ENCODE measurements at places on chromosomes 2 and 18.

DNA sequence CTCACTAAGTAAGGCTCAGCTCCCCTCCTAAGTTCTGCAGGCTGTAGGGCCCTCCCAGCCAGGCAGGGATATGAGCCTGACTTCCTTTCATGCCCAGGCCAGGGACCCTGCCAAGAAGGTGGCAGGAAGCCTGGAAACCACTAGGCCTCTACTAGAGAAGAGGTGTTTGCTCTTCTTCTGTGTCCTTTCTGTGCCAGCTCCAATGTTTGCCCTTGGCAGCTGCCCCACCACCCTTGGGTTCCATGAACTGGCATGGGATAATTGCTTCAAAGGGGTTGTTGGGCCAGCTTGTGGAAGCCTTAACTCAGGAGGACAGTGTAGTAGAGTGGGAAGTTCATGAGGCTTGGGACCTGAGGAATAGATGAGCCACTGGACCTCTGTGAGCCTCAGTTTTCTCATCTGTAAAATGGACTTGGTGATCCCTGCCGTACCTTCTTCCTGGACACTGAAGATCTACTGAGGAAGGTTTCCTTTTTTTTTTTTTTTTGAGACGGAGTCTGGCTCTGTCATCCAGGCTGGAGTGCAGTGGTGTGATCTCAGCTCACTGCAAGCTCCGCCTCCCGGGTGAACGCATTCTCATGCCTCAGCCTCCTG is 3.9 kb downstream of the SLC35F6 start:
- DNase-seq = no peak

GRCh38 chr2:100393362-100393761 is 24.1 kb downstream of the CHST10 start:
- no peak for DNase-seq

DNA sequence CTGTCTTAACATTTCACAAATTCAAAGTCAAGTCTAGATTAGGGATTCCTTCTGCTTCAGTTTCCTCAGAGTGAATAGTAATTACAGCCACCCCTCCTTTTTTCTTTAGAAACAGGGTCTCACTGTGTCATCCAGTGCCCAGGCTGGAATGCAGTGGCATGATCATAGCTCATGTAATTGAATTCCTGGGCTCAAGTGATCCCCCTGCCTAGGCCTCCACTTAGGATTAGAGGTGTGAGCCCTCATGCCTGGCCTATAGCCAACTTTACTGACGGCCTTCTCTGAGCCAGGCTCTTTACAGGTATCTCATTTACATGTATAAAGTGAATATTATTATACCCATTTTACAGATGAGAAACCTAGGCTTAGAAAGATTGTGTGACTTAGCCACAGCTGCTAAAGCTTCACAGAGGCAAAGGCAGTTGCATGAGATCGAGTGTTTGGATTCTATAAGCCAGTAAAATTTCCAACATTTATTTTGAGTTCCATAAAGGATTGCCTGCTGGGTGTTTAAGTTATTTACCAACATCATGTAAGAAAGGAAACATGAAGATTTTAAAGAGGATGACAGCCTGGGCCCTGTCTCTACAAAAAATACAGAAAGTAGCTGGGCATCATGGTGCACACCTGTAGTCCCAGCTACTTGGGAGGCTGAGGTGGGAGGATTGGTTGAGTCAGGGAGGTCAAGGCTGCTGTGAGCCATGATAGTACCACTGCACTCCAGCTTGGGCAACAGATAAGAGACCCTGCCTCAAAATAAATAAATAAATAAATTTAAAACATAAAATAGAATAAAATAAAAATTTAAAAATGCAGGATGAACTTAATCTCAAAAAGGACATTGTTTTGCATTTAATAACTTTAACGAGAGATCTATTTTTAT is 1.8 kb downstream of the ENOSF1 start:
- no peak for DNase-seq

- no peak for DNase-seq
These were observed 21.7 kb upstream of the NRP2 start for GRCh38 chr2:205660521-205661124.

- DNase-seq = no peak
These were observed 7.0 kb downstream of the CNDP2 start for GRCh38 chr18:74503137-74503536.

GRCh38 chr2:88659538-88659915 is 31.9 kb upstream of the RPIA start:
- no peak for DNase-seq

All from esophagus squamous epithelium (tissue), 5 donors.